ENCODE measurements at places on chromosomes 4 and X.

DNA sequence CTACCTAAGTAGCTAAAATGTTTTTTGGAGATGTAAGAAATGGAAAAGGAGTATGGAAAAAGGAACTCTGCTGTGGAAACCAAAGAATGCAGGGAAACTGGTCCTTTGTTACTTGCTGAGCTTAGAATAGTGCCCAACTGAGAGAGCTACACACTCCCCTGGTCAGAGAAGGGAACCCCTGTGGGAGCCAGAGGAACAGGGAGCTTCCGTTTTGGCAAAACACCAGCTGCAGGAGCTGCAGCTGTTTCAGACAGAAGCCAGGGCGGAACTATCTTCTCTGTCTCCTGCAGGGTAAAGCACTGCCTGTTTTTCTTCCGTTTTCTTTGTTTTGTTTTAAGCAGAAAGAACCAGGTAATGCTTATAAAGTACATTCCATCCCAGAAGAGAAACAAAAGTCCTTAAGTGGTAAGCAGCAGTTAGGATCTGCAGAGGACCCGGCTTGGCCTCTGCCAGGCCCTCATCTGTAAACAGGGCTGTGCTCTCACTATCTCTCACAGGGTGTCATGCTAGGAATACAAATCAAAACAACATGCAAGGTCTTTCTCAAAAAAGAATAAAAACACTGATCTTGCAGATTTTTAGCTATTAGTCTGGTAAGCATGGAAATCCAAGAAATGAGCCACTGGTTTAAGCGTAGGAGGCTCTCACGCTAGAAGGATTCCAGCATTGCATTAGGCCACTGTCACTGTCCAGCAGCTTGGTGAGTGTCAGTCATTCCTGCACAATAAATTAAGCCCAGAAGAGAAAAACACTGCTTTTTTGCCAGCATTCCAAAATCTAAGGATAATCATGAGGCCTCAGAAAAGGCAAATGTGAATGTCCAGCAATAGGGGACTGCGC, 76.1 kb downstream of the CHST7 start:
- DNase-seq, result no peak

DNA sequence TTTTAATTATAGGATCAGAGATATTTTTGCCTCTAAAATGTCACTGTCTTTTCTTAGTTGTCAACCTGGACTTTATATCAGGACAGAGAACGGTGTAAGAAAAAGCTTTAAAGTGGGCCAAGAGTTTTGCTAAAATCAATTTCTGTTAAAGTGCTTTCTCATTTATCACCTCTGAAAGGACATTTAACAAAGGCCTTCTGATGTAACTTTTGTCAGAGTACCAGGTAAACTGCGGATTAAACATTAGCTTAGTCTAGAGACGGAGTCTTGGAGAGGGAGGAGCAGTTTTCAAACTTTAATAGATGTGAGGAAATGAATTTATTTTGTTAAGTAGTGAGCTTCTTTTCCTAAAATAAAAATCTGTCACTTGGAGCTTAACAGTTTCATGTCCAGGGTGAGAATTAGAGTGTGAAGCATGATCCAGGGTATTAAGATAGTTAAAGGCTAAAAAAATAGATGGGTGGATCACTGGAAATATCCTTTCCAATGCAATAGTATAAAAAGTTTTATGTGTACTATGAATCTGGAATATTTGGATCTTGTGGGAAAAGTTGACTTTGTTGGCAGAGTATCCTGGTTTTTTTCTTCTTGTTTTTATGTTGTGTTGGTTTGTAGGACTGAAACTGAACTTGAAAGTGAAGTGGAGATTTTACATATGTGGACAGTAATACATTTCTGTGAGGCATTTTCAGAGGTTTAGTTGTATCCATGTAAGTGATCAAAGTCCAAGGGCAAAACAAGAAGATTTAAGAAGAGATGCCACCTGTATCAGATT, 33.6 kb upstream of the BMPR1B start:
- no peak for DNase-seq

DNA sequence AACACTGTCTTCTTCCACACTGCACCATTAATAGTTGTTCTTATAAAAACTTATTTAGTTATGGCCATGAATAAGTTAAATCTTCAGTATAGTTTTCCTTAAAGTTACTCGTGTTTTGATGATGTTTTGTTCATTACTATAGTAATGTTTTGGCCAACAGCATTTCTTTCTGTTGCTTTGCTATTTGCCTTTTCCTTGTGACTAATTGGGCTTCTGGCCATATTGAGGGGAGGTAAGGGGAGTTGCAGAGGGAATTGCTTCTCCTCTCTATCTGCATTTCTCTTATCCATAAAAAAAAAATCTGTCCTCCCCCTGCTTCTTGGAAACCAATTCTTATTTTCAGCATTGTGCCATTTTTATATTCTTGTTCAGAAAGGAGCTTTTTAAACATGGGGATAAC, 42.7 kb upstream of the ZCCHC12 start:
- no peak for DNase-seq

DNA sequence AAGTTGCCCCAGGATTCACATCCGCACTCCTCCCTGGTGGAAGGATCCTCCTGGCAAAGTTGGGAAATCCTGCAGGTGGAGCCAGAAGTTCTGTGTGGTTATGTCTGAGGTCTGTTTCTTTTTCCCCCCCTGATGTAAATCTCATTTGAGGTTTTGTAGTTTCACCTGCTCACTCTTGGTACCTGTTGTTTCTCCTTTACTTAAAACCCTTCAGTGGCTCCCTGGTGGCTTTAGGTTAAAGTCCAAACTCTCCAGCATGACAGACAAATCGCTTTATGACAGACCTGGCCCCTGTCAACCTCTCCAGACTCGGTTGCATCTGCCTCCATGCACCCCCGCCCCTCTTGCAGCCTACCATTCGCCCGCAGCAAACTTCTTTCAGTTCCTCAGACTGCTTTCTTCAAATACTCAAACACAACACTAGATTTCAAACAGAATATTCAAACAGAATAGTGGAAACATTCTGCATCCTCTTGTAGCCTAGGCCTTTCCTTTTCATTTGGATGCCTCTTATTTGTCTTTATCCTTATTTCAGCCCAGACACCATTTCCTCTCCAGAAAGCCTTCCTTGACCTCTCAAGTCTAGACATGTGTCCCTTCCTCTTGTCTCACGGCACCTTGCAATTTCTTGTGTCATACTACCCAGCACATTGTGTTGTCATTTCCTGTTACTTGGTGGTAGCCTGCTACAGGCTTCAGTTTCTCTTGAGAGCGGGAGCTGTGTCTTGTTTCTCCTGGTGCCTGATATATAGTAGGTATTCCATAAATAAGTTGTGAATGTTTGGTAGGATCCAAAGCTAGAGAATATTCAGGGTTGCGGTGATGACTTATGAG, 24.8 kb downstream of the IL13RA1 start:
- DNase-seq, result peak; percentile 37

- no peak for DNase-seq
Observed at GRCh38 chr4:60588556-60588955, 611.6 kb upstream of the ADGRL3 start.

GRCh38 chrX:101408532-101408841, 465 bp downstream of the HNRNPH2 start:
- no peak for DNase-seq

DNA sequence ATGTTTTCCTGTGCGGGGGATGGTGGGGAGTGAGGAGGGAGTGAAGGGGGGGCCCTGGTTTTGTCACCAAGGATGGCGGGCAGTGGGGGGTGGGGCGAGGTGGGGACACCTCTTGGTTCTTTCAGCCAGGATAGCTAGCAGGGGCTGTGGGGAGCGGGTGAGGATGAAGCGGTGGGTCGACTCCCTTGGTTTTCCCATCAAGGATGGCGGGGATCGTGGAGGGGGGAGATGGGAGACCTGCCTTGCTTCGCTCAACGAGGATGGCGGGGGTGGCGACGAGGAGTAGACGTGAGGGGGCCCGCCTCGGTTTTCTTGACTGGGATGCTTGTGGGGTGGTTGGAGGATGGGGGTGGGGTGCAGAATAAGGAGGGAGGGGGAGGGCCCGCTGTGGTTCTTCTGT, 643 bp downstream of the FHL1 start:
- no peak for DNase-seq
